ENCODE measurements at places on chromosomes 16 and 17.

GRCh38 chr16:54076006-54076504 is 210.5 kb downstream of the IRX3 start:
- no peak for DNase-seq

GRCh38 chr17:36937959-36938565 is 787 bp downstream of the LHX1 start:
- DNase-seq, result peak; percentile 30

- no peak for DNase-seq
Observed at GRCh38 chr16:11901091-11901490, 14.7 kb downstream of the GSPT1 start.

- DNase-seq, result no peak
Observed at GRCh38 chr17:43530288-43531081, 15.7 kb downstream of the ETV4 start.

DNA sequence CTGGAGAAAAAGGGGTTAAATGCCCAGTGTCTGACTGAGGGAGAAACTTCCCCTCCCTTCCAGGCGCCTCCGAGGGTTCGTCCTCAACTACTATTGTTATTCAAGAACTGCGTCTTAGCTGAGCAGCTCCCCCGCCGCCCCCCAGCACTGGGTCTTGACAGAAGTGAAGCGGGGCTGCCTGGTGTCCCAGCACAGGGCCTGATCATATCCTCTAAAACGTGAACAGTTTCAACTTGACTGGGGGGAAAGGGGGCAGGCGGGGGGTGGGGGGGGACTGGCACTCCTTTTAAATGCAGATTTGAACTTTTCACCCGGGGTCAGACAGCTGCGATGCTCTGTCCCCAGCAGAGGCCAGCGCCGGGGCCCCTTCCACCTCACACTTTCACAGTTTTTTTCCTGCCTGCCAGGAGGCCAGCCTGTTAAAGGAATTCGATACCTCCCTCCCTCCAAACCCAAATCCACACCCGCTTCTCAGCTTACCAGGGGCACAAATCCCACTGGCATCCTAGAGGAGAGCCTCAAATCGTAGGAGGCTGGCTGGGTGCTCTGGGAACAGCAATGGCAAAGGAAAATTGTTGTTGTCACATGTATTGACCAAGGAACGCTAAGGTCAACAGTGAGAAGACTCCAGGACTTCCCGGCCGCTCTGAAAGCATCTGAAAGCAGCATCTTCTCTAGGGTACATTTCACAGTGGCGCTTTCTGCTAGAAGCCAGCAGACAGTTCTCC is 14.5 kb downstream of the ZFHX3 start:
- DNase-seq, result no peak

DNA sequence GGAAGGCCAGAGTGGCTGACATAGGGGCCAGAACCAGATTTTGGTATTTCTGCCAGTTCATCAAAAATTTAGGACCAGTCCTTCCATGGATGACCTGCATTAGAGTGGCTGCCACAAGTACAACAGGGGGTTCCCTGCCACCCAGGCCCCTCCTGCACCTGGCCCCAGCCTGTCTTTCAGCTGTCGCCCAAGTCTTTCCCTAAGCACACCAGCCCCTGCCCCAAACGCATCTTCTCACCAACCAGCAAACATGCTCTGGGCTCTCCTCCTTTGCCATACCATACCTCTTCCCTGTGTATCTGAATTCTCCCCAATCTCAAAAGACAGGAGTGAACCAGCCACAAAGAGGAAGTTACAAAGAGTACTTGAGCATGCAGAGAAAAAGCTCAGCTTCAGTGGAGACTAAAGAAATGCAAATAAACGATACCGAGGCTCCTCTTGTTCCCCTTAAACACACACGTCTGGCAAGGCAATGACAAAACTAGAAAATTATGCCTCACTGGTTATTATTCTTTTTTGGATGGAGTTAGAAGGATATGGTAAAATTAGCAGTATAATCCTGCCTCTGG is 130.6 kb downstream of the DYNLRB2 start:
- no peak for DNase-seq

GRCh38 chr17:82172486-82173160 is 40.0 kb downstream of the CCDC57 start:
- DNase-seq, result no peak

DNA sequence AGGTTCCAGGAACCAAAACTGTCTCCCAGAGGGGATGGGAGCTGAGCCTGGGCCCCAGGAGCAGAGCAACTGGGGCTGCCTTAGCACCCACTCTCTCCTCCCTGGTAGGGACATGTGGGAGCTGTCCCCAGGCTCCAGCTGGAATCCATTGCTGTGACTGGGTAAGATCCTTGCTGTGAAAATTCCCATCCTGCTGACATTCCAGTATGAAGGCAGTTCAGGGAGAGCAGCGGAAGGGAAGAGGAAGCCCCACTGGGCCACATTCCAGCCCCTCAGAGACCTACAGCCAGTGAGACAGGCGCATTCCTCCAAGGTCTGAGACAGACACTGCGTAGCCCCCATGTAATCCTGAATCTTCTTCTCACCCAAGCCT is 24.2 kb downstream of the MYO18A start:
- DNase-seq, result no peak

DNA sequence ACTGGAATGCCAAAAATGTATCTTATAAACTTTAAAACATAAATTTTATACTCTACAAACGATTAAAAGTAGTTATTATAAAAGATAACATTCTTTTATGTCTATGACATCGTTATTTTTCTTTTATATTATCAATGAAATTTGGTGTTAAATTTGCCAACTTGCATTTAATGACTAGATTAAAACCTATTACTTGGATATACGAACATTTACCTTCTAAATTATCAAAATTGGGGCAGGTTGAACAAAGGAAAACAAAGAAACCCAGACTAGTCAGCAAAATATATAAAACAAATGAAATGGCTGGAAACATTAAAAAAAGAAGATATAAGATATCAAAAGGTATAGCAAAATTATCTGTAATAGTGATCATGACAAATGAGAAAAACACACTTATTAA is 34.1 kb upstream of the ABCA3 start:
- no peak for DNase-seq

- no peak for DNase-seq
Observed at GRCh38 chr17:3788200-3788599, 12.8 kb downstream of the ITGAE start.

DNA sequence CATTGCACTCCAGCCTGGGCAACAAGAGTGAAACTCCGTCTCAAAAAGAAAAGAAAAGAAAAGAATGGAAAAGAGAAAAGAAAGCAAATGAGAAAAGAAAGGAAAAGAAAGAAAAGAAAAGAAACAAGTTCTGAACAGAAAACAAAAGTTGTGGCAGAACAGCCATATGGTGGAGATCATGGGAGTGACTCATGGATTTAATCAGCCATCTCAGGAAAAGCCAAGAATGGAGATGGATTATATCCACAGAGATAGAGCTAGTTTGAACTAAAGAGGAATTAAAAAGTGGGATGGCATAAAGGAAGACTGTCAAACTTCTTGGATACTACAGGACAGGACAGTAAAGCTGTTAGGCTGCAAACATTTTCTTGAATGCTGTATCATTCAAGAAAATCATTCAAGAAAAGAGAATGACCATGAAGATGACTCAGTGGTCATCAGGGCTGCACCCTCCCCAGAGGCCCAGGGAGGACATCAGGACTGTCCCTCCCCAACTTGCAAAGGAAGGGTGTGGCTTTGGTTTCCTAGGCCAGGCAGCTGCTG is 120.6 kb downstream of the USP22 start:
- no peak for DNase-seq
